ENCODE measurements at places on chromosomes 5 and 9.

DNA sequence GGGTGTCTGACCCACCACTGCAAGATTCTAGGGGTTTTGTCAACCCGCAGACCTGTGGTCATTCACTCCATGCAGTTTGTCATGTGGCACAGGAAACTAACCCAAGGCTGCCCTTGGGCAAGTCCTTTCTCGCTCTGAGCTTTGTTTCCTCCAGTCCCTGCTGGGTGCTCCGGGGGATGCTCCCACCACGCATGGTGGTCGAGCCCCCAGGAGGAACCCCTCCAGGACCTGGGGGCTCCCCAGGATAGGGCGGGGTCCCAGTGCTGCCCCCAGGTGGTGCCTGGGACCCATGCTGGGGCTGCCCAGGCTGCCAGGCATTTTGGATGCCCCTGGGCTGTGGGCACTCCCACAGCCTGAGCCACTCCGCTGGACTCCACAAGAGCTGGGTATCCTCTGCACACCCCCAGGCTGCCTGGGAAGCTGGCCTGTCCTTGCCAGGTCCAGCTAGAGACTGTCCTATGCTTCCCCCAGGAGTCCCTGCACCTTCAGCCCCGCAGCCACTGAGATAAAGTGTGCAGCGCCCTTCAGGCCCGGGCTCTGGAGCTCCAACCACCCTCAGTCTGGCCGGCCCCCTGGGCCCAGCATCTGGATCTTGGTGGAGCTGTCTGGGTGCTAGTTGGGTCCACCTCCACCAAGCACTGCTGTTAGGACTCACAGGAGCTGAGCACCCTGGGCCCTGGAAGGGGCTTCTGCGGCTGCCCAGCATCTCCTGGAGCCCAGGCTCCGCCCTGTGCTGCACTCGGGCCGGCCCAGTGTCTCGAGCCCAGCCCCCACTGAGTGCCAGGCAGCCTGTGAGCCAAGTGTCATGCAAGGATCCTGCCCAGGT, 104.3 kb downstream of the PHF2 start:
- DNase-seq: peak; percentile 27

DNA sequence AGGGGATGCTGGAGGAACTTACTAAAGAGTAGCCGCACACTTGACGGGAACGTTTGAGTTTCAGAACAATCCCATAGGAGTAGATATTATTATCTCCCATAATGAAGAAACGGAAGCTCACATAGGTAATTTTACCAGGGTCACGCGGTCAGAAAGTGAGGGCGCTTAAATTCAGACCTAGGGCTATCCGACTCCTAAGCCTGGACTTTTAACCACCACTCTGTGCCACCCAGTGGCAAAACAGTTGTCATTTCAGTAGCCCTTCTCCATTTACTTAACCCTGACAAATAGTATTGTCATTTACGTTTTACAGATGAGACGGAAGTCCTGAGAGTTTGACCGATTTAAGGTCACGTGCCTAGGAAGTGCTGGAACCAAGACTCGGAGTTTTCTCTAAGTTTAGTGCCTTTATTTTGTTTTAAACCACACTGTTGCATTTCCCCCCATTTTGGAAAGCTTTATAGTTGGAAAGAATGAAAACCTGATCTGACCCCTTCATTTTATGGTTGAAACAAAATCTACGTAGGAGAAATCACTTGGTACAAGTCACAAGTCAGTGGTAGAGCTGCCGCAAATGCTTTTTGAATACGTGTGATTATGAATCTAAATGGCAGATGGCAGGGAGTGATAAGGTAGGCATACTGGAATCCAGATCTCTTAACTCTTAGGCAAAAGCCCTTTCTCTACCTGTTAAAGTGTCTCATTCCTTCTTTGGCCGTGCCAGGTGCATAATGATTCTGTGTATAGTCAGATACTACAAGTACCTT, 650 bp downstream of the MRRF start:
- DNase-seq: no peak

- DNase-seq: no peak
These were observed 21.9 kb downstream of the STXBP1 start for GRCh38 chr9:127634021-127634420.

- no peak for DNase-seq
These were observed 13.0 kb upstream of the ABLIM3 start for GRCh38 chr5:149128023-149128875.

DNA sequence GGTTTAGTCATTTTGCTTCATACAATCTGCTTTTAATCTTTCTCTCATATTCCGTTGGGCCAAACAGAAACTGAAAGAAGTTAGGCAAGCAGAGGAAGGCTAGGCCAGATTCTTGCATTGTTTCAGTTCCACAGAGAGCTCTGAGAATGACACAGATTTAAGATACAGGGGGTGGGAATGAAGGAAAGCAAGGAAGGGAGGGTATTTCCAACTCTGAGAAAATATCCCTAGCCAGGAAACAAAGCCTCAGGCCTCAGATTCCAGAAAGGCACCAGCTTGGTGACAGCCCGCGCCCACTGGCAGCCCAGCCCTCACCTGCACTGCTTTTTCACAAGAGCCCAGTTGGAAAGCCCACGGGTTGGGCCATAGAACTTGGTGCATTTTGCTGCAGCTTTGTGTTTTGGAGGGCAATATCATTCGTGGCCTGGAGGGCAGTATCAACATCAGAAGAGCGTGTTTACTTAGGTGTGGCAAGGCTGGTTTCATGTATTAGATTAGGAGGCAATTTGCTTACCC, 63.5 kb downstream of the ENC1 start:
- DNase-seq: no peak

DNA sequence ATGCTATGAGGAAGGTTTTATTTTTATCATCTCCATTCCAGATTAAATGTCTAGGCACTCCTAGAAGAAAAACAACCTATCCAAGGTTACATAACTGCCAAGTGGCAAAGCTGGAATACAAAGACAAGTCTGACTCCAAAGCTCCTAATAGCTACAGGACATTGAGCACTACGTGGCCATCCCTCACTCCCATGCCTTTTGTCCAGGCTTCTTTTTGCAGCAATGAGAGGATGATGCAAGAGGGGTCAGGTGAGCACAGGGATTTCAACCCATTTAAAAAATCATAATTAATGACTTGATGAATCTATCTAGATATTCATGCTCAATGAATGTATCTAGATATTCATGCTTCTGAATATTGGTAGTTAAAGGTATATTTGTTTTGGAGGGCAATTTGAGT, 117.0 kb downstream of the KIAA0825 start:
- no peak for DNase-seq
